ENCODE measurements at places on chromosomes 6 and 20.

GRCh38 chr6:141956868-141957267 lies 175.9 kb upstream of the GJE1 start:
- DNase-seq, result no peak
- H3K4me1 ChIP-seq, result no peaks in the 10 kb centered on the region
- H3K4me3 ChIP-seq, result no peak overlapping the region
- H3K27me3 ChIP-seq, result no peaks in the 10 kb centered on the region
- no peak overlapping the region for H3K27ac ChIP-seq
- H3K36me3 ChIP-seq, result peaks cover 20% of the 10 kb centered on the region

DNA sequence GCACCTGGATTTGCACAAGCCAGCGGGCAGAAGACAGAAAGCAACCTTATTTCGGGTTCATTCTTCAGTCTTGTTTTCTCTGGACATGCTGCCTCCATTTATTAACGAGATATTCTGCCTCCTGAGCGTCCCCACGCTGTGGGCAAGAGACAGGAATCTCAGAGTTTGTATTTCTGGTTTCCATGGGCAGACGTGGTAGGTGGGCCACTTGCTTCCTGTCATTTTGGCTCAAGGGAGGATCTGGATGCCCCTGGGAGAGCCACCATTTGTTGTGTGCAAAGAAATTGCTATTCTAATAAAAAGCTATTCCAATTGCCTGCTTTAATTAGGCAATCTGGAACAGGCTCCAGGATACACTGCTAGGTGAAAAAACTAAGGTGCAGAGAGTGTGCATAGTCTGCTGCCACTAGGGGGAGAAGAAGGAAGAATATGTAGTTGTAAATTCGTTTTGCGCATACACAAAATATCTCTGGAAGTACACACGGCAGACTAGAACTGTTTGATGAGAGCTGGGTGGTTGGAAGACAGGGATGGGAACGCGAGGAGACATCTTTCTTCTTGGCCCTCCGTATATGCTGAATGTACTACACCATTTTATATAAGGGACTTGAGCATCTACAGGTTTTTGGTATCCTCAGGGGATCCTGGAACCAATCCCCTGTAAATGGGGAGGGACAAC lies 30.1 kb upstream of the SLC16A10 start:
- DNase-seq, result no peak
- peaks cover 7% of the 10 kb centered on the region for H3K27me3 ChIP-seq
- H3K4me3 ChIP-seq, result no peak overlapping the region
- no peak overlapping the region for H3K27ac ChIP-seq
- no peaks in the 10 kb centered on the region for H3K36me3 ChIP-seq

- no peaks in the 10 kb centered on the region for H3K27me3 ChIP-seq
- no peak for DNase-seq
- H3K4me1 ChIP-seq, result no peaks in the 10 kb centered on the region
- no peak overlapping the region for H3K4me3 ChIP-seq
Measured at GRCh38 chr6:9801249-9801754, 613.6 kb downstream of the TFAP2A start.

DNA sequence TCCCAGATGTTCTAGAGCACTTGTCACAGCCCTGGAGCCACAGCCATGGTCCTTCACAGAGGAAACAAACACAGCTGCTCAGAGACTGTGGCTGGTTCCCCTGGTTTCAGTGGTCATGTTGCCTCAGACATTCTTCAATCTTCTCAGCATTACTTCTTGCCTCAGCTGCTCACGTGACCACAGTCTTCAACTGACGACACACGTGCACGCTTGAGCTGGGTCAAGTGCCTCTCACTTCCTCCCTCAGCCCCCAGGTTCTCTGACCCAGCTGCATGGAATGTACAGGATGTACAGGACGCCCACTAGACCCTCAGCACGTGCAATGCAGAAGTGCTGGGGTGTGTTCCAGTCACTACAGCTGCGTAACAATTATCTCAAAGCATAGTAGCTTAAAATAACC lies 159.8 kb upstream of the GGTLC1 start:
- H3K4me3 ChIP-seq, result no peak overlapping the region
- no peaks in the 10 kb centered on the region for H3K36me3 ChIP-seq
- no peaks in the 10 kb centered on the region for H3K27me3 ChIP-seq
- DNase-seq, result no peak

DNA sequence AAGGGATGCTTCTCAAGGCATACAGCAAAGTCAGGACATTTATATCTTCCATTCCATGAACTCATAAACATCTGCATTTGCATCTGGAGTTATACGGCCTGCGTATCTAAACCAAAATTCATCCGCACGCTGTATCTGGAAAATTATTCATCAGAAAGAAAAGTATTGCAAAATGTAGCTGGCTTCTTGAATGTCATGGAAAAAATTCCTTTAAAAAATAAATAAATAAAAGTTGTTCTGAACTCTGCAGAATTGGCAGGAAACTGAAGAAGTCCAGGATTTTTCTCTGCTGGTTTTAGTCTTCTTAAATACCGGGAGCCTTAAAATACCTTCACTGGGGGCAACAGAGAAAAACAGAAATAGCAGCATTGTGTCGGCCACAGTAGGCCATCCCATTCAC lies 23.7 kb upstream of the FOXF2 start:
- H3K36me3 ChIP-seq, result peaks cover 3% of the 10 kb centered on the region
- no peak overlapping the region for H3K27ac ChIP-seq
- no peaks in the 10 kb centered on the region for H3K4me1 ChIP-seq
- peaks cover 63% of the 10 kb centered on the region for H3K27me3 ChIP-seq

GRCh38 chr20:32962053-32962452 lies 42.2 kb downstream of the SUN5 start:
- no peak overlapping the region for H3K4me3 ChIP-seq
- peaks cover 8% of the 10 kb centered on the region for H3K4me1 ChIP-seq
- H3K27me3 ChIP-seq, result no peaks in the 10 kb centered on the region
- H3K36me3 ChIP-seq, result peaks cover 7% of the 10 kb centered on the region
- no peak for DNase-seq

- H3K27ac ChIP-seq, result no peak overlapping the region
- no peak overlapping the region for H3K4me3 ChIP-seq
- no peak for DNase-seq
- H3K4me1 ChIP-seq, result peaks cover 8% of the 10 kb centered on the region
- no peaks in the 10 kb centered on the region for H3K27me3 ChIP-seq
- H3K36me3 ChIP-seq, result no peaks in the 10 kb centered on the region
Measured at GRCh38 chr6:51282026-51282425, 463.4 kb downstream of the TFAP2B start.

DNA sequence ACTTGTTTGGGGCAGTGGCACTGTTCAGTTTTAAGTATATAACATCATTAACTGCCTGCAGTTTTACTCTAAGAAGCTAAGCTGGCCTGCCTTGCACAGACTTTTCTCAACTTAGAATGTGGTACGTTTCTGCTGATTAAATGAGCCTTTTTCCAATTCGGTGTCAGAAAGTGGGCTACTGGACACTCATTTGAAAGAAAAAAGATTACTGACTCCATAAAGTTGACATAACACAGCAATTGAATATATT lies 2.1 kb downstream of the ZMYND8 start:
- no peak for DNase-seq
- H3K4me3 ChIP-seq, result no peak overlapping the region
- peaks cover 21% of the 10 kb centered on the region for H3K4me1 ChIP-seq
- H3K27ac ChIP-seq, result no peak overlapping the region

- H3K27ac ChIP-seq, result peak overlapping the region; percentile 17
- peaks cover 10% of the 10 kb centered on the region for H3K4me1 ChIP-seq
- peaks cover 2% of the 10 kb centered on the region for H3K36me3 ChIP-seq
- H3K27me3 ChIP-seq, result peaks cover 4% of the 10 kb centered on the region
- H3K4me3 ChIP-seq, result no peak overlapping the region
Measured at GRCh38 chr20:53399592-53400335, 193.9 kb downstream of the ZNF217 start.

GRCh38 chr6:54775576-54775975 lies 71.0 kb upstream of the FAM83B start:
- no peak for DNase-seq
- no peaks in the 10 kb centered on the region for H3K27me3 ChIP-seq
- no peak overlapping the region for H3K27ac ChIP-seq
- no peak overlapping the region for H3K4me3 ChIP-seq

GRCh38 chr6:13009031-13009430 lies 292.5 kb downstream of the PHACTR1 start:
- no peaks in the 10 kb centered on the region for H3K36me3 ChIP-seq

- H3K36me3 ChIP-seq, result no peaks in the 10 kb centered on the region
- H3K4me3 ChIP-seq, result no peak overlapping the region
- H3K27me3 ChIP-seq, result no peaks in the 10 kb centered on the region
- no peak for DNase-seq
- H3K4me1 ChIP-seq, result no peaks in the 10 kb centered on the region
Measured at GRCh38 chr6:107021446-107022185, 6.4 kb upstream of the MTRES1 start.

DNA sequence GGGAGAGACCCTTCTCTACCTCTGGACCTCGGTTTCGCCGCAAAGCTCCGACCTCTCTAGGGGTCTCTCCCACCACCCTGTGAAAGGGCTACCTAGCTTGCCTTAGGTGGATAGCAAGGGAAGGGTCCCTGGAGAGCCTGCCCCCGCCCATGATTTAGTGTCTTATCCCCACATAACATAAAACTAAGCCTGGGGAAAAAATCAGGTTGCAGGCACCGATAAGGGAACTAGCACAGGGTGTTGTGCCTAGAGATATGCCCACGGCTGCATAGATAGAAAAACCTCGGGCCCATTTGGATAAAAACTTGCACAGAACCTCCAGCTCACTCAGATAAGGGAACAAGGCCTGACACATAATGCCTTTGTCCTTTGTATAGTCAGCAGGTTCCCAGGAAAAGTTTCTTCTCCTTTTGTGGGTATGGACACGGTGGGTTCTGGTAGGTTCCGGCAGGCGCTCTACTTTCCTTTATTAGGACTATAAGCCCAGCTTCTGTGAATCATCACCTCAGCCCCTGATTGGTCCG lies 846 bp downstream of the ZSCAN31 start:
- no peak overlapping the region for H3K4me3 ChIP-seq
- DNase-seq, result no peak
- H3K27ac ChIP-seq, result no peak overlapping the region
- peaks cover 14% of the 10 kb centered on the region for H3K36me3 ChIP-seq
- H3K4me1 ChIP-seq, result no peaks in the 10 kb centered on the region

- no peak overlapping the region for H3K4me3 ChIP-seq
- no peak for DNase-seq
- no peaks in the 10 kb centered on the region for H3K36me3 ChIP-seq
- H3K27me3 ChIP-seq, result no peaks in the 10 kb centered on the region
- no peak overlapping the region for H3K27ac ChIP-seq
Measured at GRCh38 chr6:134928151-134928900, 21.6 kb downstream of the ALDH8A1 start.

GRCh38 chr6:43717822-43718221 lies 30.2 kb upstream of the MRPS18A start:
- no peaks in the 10 kb centered on the region for H3K36me3 ChIP-seq
- no peak for DNase-seq
- peaks cover 9% of the 10 kb centered on the region for H3K27me3 ChIP-seq

GRCh38 chr6:5007531-5007930 lies 3.7 kb upstream of the RPP40 start:
- H3K36me3 ChIP-seq, result peaks cover 2% of the 10 kb centered on the region
- H3K4me1 ChIP-seq, result peaks cover 15% of the 10 kb centered on the region
- H3K27ac ChIP-seq, result no peak overlapping the region
- H3K27me3 ChIP-seq, result no peaks in the 10 kb centered on the region
- no peak for DNase-seq

DNA sequence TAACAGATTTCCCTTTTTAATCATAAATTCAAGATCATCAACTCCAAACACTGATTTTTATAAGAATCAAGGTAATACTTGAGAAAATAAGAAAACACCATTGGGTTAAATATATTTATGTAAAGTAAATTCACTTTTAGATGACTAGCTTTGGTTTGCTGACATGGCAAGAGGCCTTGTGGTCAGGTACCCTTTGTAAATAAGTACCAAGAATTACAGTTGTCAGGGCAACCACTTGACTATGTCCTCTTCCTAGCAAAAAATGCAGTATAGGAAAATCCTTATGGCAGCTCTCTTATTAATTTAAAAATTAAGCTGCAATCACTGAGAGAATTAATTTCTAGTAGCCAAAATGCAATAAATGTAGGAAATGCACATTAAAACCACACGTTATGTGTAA lies 153.8 kb downstream of the INSM1 start:
- DNase-seq, result no peak
- peaks cover 15% of the 10 kb centered on the region for H3K4me1 ChIP-seq
- H3K36me3 ChIP-seq, result peaks cover 21% of the 10 kb centered on the region
- H3K27ac ChIP-seq, result no peak overlapping the region
- H3K27me3 ChIP-seq, result no peaks in the 10 kb centered on the region
- no peak overlapping the region for H3K4me3 ChIP-seq

GRCh38 chr20:59456342-59457279 lies 147.7 kb upstream of the PHACTR3 start:
- H3K27me3 ChIP-seq, result no peaks in the 10 kb centered on the region
- H3K4me3 ChIP-seq, result no peak overlapping the region
- H3K36me3 ChIP-seq, result no peaks in the 10 kb centered on the region
- no peak for DNase-seq
- peaks cover 8% of the 10 kb centered on the region for H3K4me1 ChIP-seq
- peak overlapping the region; percentile 19 for H3K27ac ChIP-seq

GRCh38 chr6:73382462-73383113 lies 12.0 kb upstream of the DDX43 start:
- H3K27me3 ChIP-seq, result no peaks in the 10 kb centered on the region
- H3K4me3 ChIP-seq, result no peak overlapping the region
- no peaks in the 10 kb centered on the region for H3K36me3 ChIP-seq
- no peak for DNase-seq
- H3K27ac ChIP-seq, result no peak overlapping the region

- no peaks in the 10 kb centered on the region for H3K36me3 ChIP-seq
- DNase-seq, result no peak
- H3K4me1 ChIP-seq, result no peaks in the 10 kb centered on the region
- no peak overlapping the region for H3K27ac ChIP-seq
- H3K27me3 ChIP-seq, result peaks cover 12% of the 10 kb centered on the region
Measured at GRCh38 chr6:6461138-6461537, 127.4 kb upstream of the LY86 start.

- no peak overlapping the region for H3K27ac ChIP-seq
- H3K4me3 ChIP-seq, result peak overlapping the region; percentile 82
- H3K27me3 ChIP-seq, result peaks cover 14% of the 10 kb centered on the region
- H3K36me3 ChIP-seq, result peaks cover under 1% of the 10 kb centered on the region
Measured at GRCh38 chr6:31681135-31681671, 336 bp upstream of the LY6G5C start.

GRCh38 chr6:121619013-121619412 lies 183.6 kb downstream of the GJA1 start:
- no peak overlapping the region for H3K27ac ChIP-seq
- no peak for DNase-seq
- no peaks in the 10 kb centered on the region for H3K4me1 ChIP-seq
